IMR-90 (cell line): ENCODE measurements at places on chromosomes 16 and 17.
A peak's percentile ranks its signal among the peaks of the same experiment; 100 is the strongest.

GRCh38 chr17:41772586-41773189, 13.8 kb downstream of the JUP start:
- no peak for DNase-seq

- peak; percentile 80 for DNase-seq
These were observed 13.6 kb downstream of the CEP20 start for GRCh38 chr16:15874745-15875314.

GRCh38 chr17:17926840-17927449, 45.3 kb downstream of the TOM1L2 start:
- DNase-seq, result no peak

- no peak for DNase-seq
These were observed 150.2 kb downstream of the TANC2 start for GRCh38 chr17:63116228-63116627.

DNA sequence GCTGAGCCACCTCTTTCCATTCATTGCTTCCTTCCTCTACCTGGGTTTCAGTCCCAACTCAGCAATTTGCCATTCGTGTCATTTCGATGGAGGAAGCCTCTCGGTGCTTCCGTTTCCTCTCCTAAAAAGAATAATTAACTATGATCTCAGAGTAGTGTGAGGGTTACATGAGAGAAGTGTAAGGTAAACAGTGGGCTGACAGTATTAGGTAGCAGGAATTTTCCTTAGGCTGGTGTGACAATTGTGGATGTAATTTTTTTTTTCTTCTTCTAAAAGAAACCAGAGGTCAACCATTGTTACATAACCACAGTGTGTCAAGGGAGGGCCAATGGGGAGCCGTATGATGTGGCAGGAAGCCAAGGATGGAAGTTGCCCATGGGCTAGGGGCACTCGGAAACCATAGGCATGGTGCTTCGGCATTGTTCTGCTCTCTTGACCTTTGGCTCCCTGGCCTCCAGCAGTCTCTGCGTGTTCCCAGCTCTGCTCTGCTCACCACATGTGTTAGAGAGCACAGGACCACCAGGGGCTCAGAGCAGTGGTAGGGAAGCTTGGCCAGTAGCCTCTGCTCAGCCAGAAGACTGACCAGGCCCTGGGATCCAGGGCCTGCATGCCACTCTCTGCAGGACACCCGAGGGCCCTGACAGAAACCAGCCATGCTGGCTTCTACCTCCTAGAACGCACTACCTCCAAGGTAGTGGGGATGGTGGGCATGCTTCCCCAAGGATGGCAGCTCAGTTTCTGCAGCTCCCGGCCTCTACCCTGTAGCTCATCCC, 2.0 kb upstream of the TOP2A start:
- no peak for DNase-seq

GRCh38 chr16:73179705-73180331, 131.9 kb upstream of the ZFHX3 start:
- DNase-seq, result no peak

GRCh38 chr17:65154770-65155589, 17.8 kb downstream of the RGS9 start:
- DNase-seq, result peak; percentile 83
